Forelimb muscle (tissue), 1 donor: ENCODE measurements at places on chromosomes 6 and 20. TPM values are rescaled to one million over a fixed set of nuclear protein-coding genes. Genes with fewer than 3 reads are reported as not detected.

DNA sequence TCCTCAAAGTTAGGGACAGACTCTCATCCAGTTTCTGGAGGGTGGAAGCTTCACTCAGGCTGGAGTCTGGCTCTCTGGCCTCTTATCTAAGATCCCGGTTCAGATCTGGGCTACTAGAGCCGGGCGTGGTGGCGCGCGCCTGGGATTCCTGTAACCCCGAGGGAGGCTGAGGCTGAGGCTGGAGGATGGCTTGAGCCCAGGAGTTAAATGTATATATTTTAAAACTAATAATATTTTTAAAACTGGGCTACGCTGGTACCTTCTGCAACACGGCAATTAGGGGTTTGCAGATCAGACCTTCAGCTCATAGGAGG, 710 bp upstream of the ZNF343 start:
- DNase-seq, result no peak

- DNase-seq, result no peak
Observed at GRCh38 chr6:154485815-154486214, 24.7 kb downstream of the CNKSR3 start.

DNA sequence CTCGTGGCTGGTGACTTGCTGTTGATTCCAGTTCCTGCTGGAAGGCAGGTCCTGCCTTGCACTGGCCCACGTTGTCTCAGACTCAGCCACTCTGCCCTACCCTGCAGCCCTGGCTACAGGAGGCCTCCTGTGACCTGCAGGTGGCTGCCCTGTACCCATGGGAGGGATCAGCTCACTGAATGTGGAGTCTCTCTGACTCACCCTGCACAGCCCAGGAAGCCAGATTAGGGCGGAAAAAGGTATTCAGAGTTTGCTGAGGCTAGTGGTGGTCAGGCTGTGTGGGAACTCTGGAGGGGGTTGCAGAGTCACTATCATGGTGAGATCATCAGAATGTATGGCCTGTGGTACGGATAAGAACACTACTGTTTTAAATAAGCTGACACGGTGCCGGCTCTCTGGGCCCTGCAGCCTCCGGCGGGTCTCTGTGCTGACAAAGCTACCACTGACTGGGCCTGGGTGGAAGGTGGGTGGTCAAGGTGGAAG, 24.7 kb upstream of the PYGB start:
- no peak for DNase-seq

GRCh38 chr6:148524976-148525375, 182.3 kb downstream of the SASH1 start:
- no peak for DNase-seq

DNA sequence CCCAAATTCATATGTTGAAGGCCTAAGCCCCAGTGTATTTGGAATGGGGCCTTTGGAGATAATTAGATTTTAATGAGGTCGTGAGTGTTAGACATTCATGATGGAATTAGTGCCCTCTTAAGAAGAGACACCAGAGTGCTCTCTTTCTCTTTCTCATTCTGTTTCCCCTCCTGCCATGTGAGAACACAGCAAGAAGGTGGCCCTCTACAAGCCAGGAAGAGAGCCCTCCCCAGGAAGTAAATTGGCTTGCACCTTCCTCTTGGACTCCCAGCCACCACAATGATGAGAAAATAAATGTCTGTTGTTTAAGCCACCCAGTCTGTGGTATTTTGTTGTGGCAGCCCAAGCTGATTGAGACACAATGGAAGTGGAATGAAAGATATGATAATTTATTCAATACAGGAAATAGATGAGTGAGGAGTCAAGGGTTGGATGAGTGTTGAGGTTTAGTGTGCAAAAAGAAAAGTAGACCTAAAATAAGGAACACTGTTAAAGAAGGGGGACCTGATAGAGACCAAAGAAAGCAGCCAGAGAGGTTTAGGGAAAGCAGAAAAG, 25.9 kb upstream of the ATXN1 start:
- no peak for DNase-seq

- no peak for DNase-seq
Observed at GRCh38 chr20:50100552-50100951, 12.4 kb downstream of the UBE2V1 start.

- DNase-seq, result no peak
Observed at GRCh38 chr20:63220696-63221399, 4.9 kb upstream of the YTHDF1 start.

DNA sequence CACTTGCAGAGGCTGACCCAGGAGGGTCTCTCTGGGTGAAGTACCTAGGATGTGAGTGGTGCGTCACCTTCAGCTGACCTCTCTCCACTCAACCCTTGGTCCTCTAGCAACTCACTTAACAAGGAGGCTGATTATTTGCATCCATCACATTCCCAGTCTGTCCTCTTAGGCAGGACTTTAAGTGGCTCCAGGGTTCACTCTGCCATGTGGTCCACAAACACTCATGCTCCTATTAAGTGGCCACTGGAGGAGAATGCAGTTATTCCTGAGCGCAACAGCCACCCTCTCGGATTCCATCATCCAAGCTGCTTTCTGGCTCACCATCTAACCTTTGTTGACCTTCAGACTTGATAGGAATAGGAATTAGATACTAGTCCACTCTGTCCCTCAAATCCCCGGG, 61.1 kb upstream of the SCAF8 start:
- DNase-seq, result no peak

- DNase-seq, result no peak
Observed at GRCh38 chr20:31517373-31517772, 3.1 kb downstream of the HM13 start.

GRCh38 chr20:17438436-17439039, 92.6 kb downstream of the BFSP1 start:
- DNase-seq, result no peak

DNA sequence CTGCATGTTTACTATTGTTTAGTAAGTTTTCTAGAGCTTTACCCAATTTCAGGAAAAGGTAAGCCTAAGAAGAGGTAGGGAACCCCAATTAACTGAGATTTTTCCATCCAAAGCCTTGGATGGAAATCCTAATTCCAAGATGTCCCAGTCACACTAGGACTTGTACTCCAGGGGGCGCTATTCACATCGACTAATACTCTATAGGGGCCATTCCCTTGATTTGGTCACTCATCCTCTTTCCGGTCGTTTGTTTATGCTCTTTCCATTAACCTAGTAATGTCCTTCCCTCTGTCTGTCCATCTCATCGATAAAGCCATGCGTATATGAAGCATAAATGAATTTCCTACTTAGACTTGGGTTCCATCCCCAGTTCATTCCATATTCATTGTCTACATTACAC, 80.8 kb upstream of the FUCA2 start:
- no peak for DNase-seq

DNA sequence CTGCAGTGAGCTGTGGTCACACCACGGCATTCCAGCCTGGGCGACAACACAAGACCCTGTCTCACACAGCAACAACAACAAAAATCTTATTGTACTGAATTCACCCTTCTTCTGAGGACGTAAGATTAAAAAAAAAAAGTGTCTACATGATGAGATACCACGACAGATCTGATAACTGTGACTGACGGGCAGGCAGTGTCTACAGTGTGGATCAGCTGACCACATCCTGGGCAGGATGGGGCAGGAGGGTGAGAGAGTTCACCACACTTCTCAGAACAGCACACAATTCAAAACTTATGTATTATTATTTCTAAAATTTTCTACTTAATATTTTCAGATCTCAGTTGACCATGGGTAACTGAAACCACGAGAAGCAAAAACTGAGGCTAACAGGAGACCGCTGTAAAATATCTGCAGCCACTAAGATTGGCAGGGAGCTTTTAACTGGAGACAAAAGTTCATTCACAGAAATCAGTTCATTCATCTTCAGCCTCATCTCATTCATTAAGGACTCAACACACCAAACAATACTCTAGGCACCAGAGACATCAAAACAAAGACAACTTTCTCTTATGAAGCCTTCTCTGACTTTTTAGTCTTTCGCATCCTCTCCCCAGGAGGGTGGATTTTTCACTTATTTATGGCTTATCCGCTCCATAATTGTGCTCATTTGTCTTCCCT, 15.7 kb upstream of the NHSL1 start:
- no peak for DNase-seq

GRCh38 chr6:12024699-12025434, 12.8 kb downstream of the HIVEP1 start:
- DNase-seq, result no peak

DNA sequence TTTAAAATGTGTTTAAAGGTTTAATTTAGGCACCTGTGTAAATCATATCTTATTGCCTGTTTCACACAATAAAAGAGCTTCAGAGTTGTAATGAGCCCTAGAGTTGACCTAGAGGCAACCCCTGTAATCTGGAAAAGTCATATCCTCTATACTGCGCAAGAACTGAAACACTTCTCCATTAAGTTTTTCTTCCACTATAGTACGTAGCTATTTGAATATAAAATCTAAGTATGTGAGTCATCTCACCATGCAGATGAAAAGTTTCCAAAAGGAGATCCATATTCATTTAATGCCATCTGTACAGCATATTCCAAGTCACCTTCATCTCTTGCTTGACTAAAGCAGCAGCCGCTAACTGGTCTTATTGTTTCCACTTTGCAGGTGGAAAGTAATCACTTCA, 26.0 kb upstream of the TAAR1 start:
- no peak for DNase-seq

- no peak for DNase-seq
Observed at GRCh38 chr6:56456785-56457184, 185.9 kb downstream of the DST start.

DNA sequence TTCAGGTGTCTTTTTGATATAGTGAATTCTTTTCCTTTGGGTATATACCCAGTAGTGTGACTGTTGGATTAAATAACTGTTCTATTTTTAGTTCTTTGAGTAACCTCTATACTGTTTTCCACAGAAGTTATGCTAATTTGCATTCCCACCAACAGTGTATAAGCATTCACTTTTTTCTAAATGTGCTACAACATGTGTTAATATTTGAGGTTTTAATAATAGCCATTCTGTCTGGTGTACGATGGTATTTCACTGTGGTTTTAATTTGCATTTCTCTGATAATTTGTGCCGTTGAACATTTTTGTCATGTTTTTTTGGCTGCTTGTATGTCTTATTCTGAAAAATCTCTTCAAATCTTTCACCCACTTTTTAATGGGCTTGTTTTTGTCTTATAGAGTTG, 563.5 kb downstream of the GRIK2 start:
- DNase-seq, result no peak

- no peak for DNase-seq
Observed at GRCh38 chr6:134454794-134455193, 136.9 kb upstream of the SGK1 start.

- DNase-seq, result no peak
Observed at GRCh38 chr6:74041420-74041819, 345.4 kb downstream of the CD109 start.

The NKX2-2 gene
- polyA plus RNA-seq, result 0.13 TPM

The DHX35 gene
- polyA plus RNA-seq, result 8.3 TPM

The SRMS gene
- not detected for polyA plus RNA-seq

The SIRPG gene
- not detected for polyA plus RNA-seq

The SCUBE3 gene
- 0.82 TPM for polyA plus RNA-seq

The BPIFB1 gene
- polyA plus RNA-seq, result not detected

The BPIFA1 gene
- polyA plus RNA-seq, result not detected

The R3HDML gene
- not detected for polyA plus RNA-seq
